ENCODE measurements at places on chromosomes 16 and 17.

DNA sequence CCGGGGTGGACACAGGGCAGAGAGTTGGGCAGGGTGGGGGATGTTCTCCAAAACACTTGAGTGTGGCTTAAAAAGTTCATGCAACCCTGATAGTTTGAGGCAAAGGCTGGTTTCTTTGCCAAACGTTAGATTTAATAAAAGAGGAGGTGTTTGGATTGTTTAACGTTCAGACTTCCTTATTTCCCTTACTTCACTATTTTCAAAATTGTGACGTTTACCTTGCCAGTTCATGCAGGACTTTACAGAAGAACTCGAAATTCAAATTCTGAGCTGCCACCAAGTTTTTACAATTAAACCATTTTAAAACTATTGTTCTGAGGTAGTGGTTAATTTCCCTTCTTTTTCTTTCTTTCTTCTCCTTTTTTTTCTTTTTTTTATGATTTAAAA lies 5.5 kb downstream of the SEC14L1 start:
- peak; percentile 47 for DNase-seq

- no peak for DNase-seq
These were observed 4.0 kb upstream of the CDC6 start for GRCh38 chr17:40283662-40284061.

DNA sequence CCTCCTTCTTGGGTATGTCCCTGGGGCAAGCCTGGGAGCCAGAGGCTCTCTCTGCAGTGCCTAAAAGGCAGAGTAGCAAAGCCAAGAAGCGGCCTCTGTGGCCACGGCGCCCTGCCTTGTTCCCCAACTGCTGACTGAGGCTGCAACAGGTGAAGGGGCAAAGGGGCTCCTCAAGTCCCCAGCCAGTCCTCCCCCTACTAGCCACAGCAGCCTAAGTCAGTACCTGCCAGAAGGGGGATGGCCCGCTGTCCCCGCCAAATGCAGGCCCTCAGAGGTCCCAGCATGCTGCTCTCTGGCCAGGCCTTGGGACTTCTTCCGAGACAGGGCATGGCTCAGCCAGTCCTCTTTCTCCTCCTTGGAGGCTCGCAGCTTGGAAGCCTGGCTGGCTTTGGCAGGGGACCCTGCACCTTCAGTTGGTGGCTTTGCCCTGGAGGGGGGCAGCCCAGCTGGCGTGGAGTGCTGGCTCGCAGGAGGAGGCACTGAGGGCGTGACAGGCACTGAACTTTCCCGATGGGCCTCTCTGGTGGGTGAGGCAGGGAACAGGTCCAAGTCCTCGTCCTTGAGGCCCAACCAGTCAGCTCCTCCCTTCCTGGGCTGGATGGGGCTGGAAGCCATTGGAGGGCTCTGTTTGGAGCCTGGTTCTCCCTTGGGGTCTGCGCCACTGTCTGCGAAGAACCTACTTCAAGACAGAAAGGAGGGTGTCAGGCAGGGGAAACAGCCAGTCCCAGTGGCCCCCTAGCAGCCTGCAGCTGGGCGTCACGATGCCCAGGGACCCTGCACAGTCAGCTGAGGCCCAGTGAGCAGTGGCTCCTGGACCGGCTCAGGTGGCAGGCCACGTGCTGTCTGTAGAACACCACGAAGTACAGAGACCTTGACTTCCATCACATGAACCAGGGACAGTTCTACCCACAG lies 17.6 kb downstream of the FBF1 start:
- DNase-seq = no peak

DNA sequence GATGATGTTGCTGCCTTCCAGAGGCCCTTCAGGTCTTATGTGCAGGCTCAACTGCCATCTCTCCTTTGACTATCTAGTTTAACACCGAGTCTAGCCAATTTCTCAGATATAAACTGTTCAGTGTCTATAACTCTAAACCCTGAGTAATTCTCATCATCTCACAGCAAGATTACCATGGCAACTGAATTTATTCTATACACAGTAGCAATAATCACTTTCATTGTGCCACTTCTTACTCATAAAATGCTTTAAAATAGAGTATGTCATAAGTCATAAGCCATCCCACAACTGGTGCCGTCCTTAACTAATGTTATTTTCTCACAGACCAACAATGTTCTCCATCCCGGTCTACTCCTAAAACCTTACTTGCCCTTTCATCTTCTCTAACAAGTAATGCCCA lies 45.0 kb downstream of the SYNRG start:
- no peak for DNase-seq

GRCh38 chr17:37405955-37406634 lies 541 bp downstream of the ACACA start:
- no peak for DNase-seq

GRCh38 chr17:32192379-32192778 lies 50.1 kb downstream of the RHOT1 start:
- DNase-seq = no peak

GRCh38 chr17:18231164-18231563 lies 5.7 kb downstream of the LLGL1 start:
- DNase-seq = no peak

GRCh38 chr17:58335061-58335731 lies 6.6 kb upstream of the TSPOAP1 start:
- DNase-seq = no peak

DNA sequence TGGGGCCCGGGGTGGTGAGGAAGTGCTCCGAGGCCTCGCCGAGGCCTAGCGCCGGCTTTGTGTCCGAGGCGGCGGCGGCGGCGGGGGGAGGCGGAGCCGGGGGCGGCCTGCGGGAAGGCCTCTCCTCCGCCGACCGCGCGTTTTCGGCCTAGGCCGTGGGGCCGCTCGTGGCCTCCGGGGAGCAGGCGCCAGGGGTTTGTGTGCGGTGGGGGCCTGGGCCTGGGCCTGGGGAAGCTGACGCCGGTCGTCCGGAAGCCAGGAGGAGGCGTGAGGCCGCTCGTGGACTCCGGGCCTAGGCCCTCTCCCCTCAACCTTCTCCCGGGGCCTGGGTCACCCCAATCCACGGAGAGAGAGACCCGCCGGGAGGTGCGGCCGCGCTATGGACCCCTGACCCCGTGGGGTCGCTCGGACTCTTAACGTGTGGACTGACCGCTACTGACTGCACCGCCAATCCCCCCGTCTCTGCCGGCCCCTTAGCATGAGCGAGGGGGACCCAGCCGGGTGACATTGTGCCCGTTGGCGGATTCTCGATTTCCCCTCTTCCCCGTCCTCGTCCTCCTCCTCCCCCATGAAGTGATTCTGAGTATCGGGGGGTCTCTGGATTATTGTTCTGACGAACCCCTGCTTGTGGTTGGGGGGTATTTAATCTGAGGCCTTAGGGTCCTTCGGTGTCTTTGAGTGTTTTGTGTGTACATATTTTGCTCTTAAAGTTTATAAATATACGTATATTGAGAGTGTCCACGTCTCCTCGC lies 660 bp downstream of the RBBP6 start:
- DNase-seq = peak; percentile 70

- DNase-seq = peak; percentile 78
These were observed 11.7 kb upstream of the ST6GALNAC2 start for GRCh38 chr17:76597156-76598003.

DNA sequence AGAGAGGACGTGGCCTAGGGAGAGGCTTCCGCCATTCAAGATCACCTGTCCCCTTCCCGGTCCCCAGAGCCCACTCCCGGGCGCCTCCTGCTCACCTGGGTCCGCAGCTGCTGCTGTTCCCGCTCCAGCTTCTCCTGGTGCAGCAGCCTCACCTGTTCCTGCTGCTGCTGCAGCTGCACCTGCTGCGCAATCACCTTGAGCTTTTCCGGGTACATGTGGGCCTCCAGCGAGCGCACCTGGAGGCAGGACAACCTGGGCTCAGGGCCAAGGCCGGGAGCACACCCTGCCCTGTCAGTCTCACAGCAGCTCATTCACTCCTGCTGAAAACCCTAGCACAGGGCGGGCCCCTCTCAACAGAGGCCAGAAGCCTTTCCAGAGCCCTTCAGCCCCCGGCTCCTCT lies 12.5 kb downstream of the TFAP4 start:
- no peak for DNase-seq

DNA sequence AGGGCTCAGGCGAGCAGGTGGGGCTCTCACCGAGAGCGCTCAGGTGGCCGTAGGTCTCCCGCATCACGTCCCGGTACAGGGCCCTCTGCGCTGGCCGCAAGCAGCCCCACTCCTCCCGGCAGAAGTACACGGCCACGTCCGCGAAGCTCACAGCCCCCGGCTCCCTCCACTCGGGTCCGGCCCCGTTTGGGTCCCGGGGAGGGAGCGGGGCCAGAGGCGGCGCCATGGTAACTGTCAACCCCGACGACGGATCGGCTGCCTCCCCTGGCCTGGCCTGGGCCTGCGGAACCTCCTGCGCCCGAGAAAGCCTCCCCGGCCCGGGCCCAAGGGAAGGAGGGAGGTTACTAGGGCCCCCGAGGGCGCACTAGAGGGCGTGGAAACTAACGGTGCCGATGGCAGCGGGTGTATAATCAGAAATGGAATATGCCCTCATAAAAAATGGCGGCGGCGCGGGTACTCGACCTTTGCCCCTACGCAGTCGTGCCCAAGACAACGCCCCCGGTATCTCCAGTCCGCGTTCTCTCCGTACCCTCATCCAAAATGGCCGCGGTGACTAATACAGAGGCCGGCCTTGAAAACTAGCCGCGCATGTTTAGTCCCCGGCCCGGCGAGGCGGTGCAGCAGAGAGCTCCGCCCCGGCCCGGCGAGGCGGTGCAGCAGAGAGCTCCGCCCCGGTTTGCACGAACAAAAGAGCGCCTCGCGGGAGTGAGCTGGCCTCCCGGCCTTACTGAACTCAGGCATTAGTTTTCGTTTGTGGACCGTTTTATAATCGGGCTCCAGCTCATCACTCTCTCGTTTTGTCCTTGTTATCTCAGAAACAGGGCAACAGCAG lies at the start of gene ZNF764:
ZNF764 (minus strand) TSS at position 418 of the 832 bp plus-strand sequence; CDS start at position 226, 192 bp downstream.
- peak; percentile 99 for DNase-seq

GRCh38 chr16:81493755-81494433 lies 49.3 kb downstream of the CMIP start:
- DNase-seq = no peak

GRCh38 chr16:18945233-18945632 lies 19.0 kb upstream of the SMG1 start:
- DNase-seq = no peak

GRCh38 chr17:80362428-80363119 lies 52.4 kb upstream of the ENDOV start:
- no peak for DNase-seq

DNA sequence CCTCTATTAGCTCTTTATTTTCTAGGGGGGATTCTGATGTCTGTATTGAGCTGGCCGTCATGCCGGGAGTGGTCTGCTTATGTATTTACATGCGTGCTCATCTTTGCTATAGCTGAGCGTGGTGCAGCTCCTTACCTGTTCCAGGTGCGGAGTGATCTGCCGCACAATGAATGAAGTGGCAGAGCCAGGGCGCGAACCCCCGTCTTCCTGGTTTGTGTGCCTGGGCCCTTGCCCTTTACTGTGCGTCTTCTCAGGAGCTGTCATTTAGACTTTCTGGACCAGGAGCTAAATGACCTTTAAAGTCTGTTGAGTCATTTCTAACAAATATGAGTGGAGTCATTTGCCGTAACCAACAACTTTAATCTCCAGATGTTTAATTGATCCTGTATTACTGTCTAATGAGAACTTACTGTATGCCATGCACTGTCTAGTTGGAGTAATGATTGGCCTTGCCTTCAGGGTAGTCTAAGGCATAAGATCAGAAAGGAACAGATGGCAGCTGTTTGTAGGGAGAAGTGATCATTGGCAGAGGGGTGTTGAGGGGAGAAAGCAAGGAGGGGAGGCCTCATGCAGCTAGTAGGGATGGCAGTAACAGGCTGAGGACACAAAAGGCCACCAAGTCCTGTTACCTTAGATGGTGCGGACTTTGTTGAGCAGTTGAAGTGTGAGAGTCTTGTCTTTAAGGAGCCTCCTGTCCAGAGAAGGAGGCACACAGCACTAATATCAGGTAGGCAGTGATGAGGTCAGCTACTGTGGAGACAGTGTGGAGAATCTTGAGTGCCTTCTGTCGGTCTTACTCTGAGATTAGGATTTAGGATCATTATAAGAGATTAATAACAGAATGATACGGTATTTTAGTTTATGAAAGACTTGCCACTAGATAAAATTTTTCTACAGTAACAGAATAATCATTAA lies 53.9 kb downstream of the USP10 start:
- DNase-seq = no peak

DNA sequence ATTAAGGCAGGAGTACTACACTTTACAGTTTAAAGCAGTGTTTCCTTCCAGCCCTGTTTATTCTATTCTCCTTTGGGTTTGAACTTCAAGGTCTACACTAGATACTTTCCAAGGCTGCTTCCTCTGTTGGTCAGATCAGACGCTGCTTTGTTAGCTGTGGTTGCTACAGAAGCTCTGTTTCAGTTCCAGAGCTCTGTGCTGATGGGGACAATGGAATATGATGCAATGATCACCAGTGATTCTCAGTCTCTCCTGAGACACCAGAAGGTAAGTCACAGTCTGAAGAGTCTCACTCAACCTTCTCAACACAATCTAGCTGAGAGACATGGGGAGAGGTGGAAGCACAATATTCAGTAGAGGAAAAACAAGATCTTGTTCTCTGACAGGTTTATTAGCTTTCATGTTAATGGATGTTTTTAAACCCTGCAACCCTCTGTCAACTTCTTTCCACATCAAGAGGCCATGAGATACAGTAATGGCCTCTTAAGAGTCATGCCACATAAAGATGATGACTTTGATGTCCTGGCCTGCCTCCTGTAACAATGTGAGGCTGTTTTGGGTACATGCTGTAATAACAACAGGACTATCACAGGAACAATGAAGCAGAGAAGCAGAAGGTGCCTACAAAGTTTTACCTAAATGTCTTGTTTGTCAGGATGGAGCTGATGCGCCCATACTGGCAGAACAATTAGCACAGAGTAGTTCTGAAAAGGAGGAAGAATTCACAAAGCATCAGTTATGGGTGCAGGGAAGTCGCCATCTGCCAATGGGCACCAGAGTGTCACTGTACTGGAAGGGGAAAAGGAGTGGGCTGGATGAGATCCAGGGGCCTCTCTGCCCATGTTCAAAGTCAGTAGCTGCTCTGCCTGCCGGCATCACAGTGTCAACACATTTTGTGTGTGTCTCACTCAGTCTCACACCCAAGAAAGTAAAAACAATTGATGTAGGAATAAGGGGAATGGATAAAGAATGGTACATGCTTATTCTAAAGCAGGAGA lies 33.4 kb downstream of the PSME3IP1 start:
- DNase-seq = no peak

DNA sequence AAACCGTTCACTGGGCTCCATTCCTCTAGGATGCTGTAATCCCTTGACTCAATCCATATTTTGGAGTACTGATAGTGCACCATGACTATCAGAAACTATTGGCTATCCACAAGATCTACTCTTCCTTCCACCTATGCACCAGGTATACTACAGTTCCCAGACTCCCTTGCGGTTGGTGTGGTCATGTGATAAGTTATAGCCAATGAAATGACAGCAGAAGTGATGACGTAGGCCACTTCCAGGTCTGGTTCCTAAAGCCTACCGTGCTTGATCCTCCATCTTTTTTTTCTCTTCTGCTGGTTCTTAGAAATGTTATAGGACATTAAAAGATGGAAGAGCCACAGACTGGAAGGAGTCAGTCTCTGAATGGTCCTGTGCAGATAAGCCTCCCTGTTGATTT lies 278.8 kb upstream of the C16orf82 start:
- no peak for DNase-seq

DNA sequence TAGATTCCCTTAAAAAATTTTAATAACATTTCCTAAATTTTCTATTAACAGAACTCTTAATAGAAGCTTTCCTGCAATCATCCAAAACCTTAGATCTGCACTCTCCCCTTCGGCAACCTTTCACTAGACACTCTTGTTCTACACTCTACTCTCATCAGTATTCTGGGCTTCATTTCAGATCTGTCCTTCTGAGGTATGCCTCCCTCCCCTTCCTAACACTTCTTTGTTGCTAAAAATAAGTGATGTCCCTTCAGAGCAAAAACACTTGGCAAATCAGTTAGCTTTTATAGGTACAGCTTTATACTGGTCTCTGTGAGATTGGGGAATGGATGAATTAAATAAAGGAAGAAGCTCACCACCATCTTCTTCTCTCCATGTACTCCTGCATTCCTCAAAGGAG lies 28.2 kb upstream of the GNAO1 start:
- no peak for DNase-seq

Measured in inflammatory macrophage (primary cell).